ENCODE measurements at places on chromosomes 11 and 22.

GRCh38 chr11:83813296-83813695, 527.1 kb upstream of the CCDC90B start:
- no peak for DNase-seq

DNA sequence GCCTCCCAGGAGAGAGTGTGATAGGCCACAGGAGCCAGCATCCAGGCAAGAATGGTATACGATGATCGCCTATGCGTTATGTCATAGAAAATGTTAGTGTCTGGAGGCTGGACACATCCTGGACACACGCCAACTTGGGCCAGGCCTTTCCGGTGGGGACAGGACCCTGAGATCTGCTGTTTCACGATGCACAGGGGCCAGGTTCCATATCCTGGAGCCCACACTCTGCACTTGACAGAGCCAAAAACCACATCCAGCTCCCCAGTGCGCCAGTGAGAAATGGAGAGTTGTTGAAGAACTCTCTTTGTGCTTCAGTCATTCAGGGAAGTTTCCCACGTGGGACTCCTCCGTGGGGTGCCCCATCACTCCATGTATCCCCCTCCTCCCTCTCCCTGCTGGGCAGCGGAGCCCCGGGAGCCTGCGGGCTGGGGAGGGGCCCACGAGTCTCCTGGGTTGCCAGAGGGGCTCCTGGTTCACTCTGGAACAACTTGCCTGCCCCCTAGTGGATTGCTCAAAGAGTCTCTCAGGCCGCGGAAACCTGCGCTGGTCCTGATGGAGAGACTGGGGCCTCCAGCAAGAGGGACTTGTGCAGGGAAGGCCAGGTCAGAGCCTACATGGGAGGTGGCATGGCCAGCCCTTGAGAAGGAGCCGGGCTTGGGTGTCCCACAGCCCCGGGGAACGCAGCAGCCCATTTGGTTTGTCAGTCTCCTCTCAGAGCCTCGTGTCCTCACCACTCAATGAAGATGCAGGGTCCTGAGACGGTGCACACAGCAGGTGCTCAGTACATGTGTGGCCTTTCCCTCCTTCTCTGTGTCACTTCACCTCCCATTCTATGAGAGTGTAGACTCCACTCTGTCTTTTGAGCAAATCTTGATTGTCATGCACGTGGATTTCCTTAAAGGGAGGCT, 10.2 kb upstream of the LRRC32 start:
- peak; percentile 63 for DNase-seq

GRCh38 chr22:47002692-47003091, 240.2 kb downstream of the TBC1D22A start:
- no peak for DNase-seq

DNA sequence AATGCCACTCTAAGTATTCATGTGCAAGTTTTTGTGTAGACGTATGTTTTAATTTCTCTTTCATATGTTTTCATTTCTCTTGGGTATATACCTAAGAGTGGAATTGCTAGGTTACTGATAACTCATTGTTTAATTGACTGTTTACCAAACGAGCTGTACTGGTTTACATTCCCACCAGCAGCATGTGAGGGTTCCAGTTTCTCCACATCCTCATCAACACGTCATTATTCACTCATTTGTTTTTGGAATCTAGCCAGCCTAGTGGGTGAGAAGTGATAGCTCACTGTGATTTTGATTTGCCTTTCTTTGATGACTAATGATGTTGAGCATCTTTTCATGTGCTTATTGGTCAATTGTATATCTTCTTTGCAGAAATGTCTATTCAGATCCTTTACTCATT, 4.0 kb downstream of the ANKRD13D start:
- DNase-seq: no peak

DNA sequence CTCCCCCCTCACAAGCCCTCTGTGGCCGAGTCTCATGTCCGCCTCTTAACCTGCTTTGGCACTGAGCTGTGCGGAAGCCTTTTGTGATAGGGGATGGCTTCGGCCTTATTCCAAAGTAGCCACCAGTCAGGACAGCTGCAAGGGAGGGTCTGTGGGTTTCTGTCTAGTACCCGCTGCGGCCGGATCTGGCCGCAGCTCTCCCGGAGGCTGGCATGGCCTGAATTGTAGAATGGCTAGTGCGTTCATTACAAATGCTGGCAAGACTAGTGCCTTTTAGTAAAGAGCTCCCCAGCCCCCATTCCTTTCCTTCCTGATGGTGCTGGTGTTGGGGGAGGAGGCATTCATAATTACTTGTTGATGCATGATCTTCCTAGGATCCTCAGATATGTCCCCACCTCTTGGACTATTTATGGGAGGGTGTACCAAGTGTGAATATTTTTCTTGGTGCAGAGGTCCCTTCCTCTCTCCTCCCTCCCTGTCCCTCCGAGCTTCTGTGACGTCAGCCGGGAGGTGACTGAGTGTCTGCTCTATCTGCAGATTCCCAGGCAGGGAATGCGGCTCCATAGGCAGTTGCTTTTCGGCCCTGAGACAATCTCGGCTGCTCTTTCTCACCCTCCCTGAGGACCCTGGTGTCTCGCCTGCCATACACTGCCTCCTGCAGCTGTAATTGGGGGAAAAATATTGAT, 108.7 kb upstream of the E2F8 start:
- peak; percentile 51 for DNase-seq

DNA sequence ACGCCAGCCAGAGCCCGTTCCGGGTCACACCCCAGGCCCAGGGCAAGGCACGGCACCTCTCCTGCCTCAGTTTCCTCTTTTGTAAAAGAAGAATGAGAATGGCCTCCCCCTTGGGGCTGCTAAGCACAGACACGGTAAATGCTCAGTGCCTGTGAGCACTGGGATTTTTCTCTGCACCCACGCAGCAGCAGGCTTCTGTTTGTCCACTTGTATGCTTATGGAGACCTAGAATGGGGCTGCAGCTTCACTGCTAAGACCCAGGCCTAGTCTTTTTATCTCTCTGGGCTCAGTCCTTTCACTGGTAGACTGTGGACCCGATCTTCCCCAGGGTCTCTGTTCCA, 1327.9 kb downstream of the TBC1D22A start:
- DNase-seq: no peak

DNA sequence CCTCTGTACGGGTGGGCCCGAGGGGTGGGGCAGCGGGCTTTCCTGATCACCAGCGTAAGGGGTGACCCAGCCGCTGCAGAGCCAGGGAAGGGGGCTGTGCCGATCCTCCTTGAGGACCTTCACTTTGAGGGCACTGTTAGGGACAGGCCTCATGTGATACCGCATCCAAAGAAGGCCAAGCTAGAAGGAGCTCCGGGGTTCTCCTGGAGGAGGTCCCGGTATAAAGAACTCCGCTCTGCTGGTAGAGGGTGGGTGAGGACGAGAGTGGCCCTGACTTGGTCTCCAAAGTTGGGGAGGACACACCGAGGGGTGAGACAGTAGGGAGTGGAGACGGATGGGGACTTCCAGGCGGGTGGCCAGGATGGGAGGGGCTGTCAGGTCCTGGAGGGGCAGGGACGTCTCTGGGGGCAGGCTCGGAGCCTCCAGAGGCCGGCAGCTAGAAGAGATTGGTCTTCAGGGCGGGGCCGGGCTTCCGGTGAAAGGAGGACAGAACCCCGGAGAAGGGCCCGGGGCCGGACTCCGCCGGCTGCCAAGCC, 4.6 kb downstream of the PHOX2A start:
- DNase-seq: no peak

GRCh38 chr11:61158691-61159381, 2.4 kb downstream of the VPS37C start:
- DNase-seq: no peak

DNA sequence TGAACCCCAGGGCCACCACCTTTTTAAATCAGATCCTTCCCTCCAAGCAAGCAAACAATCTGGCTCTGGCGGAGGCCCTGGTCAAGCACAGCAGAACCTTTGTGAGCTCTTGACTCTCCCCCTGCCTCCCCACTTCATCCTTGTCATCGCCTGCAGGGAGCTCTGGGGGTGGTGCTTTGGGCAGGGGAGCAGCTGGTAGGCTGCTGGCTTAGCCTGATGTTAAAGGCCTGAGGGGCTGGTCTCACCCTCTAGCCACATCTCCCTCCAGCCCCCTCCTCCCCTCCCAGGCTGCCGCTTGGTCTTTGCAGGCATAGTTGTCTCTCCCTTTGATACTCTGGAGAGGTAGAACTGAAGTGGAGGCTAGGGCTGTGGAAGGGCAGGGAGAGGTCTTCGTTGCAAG, 50.9 kb downstream of the THAP12 start:
- no peak for DNase-seq

- DNase-seq: peak; percentile 27
Measured at GRCh38 chr11:74311352-74311926, at the start of gene P4HA3. P4HA3 (minus strand) TSS chr11:74311640; CDS start chr11:74311611, 29 bp downstream.

GRCh38 chr11:92500453-92500852, 275.8 kb downstream of the FAT3 start:
- DNase-seq: no peak

DNA sequence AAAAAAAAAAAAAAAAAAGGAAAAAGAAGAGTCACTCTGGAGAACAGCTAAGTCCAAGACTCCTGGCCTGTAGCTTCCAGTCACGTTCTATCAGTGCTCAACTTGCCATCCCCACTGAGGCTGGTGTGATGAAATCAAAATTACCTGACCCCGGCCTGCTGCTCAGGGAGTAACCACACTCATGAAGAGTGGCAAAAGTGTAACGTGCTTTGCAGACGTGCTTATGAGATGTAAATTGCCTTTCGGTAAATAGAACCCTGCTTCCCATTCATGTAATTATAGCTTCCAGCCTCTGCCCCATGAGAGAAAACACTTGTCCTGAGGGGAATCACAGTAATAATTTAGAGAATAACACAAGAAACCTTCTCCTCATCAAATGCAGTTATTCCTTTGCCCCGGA, 28.2 kb upstream of the CHKA start:
- DNase-seq: peak; percentile 91

- DNase-seq: no peak
Measured at GRCh38 chr11:47461876-47462275, 12.9 kb upstream of the RAPSN start.

GRCh38 chr11:61392981-61393595, 701 bp downstream of the TMEM216 start:
- peak; percentile 39 for DNase-seq

DNA sequence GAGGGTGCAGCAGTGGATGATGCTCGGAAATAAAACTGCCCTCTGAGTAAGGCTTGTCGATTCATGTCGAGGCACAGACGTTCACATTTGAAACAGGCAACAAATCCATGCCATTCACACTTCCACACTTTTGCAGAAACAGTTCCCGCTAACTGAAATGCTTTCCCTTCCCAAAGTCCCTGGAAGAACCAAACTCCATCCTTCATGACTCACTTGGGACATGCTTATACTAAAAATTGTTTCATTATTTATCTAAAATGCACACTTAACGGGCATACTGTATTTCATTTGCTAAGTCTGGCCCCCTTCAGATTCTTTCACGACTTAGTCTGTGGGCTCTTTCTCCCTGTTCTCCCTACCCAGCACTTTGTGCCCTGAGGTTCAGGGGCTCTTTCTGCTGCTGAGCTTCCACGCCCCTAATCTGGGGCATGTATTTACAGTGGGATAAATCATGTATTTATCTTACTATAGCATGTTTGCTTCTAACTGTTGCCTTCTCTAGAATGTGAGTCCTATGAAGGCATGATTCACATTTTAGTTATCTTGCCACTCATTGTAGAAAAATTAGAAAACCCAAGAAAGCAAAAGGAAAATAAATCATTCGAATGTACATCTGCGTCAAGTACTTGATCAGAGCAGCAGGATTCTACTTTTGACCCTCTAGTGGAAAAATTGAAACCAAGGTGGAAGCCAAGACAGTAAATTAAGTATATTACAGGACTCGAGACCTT, 12.5 kb downstream of the SCGB1A1 start:
- no peak for DNase-seq

GRCh38 chr11:7473717-7474116, 11.6 kb upstream of the OLFML1 start:
- DNase-seq: no peak

- DNase-seq: no peak
Measured at GRCh38 chr11:7347611-7348431, 96.1 kb downstream of the SYT9 start.

- DNase-seq: no peak
Measured at GRCh38 chr11:15577519-15577918, 462.8 kb downstream of the INSC start.

- no peak for DNase-seq
Measured at GRCh38 chr11:32003335-32003734, 87.5 kb upstream of the RCN1 start.

GRCh38 chr11:92607969-92608722, 361.3 kb upstream of the MTNR1B start:
- DNase-seq: no peak

DNA sequence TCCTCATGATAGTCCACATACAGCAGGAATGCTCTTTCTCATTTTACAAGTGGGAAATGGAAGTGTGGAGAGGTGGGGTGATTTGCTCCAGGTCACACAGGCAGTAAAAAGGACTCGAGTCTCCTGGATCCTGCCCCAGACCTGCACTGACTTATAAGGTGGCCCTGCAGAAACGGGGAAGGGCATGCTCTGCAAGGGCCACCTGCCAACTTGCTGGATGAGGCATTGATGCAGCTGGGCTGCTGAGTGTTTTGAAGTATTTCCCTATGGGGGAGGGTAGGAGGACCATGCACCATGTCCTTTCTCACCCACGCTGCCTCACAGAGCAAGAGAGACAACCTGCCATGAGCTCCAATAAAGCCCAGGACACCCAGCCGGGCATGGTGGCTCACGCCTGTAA, 36.9 kb downstream of the OR6Q1 start:
- no peak for DNase-seq

- peak; percentile 74 for DNase-seq
Measured at GRCh38 chr11:27013781-27014361, 20.0 kb downstream of the FIBIN start.

DNA sequence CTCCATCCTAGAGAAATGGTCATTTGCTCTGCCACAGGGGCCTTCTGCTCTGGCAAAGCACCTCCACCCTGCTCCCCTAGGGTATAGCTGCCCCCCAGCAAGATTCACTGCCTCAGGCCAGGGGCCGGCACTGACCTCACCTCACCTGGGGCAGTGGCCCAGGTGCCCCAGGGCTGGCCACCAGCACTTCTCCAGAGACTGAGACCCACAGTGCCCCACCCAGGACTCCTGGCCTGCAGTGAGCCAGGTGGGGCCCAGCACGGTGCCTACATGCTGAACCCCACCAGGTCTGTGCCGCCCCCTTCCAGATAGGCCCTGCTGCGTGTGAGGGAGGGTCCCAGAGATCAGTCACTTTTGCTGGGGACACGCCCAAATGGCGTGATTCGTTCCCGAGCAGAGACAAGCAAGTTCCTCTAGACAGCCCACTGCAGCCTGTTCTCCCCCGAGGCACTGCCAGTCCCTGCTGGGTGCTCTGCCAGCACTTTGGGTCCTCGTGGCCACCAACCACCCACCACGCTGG, 10.8 kb downstream of the GNB1L start:
- DNase-seq: no peak

DNA sequence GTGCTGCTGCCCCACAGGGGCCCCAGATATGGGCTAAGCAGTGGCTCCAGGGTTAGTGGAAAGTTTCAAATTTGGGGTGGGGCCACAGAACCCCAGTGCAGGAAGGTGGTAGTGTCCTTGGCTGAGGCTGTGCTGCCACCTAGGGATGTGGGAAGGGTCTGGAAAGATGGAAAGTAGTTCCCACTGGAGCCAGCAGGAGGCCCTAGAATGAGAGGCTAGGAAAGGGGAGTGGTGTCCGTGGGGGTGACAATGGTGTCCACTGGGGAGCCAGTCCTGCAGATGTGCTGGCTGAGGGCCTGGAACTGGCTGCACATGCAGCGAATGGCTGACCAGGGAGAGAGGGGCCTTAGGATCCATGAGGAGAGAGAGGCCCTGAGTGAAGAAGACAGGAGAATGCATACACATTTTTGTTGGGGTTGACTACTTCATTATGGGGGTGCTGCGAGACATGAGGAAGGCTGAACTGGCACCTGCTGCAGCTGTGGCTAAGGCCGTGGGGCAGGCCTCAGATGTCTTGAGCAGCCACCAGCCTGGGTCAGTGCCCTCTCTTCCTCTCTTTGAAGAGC, 21.1 kb downstream of the RFPL3 start:
- DNase-seq: no peak

- no peak for DNase-seq
Measured at GRCh38 chr22:38756711-38757463, 1.1 kb upstream of the SUN2 start.

All from NCI-H2227 treated with DMSO at 0.1 percent for 48 hours (cell line).